ENCODE measurements at places on chromosomes 11 and 22.

- no peak for DNase-seq
Measured at GRCh38 chr11:3616721-3617460, 24.9 kb downstream of the ART5 start.

DNA sequence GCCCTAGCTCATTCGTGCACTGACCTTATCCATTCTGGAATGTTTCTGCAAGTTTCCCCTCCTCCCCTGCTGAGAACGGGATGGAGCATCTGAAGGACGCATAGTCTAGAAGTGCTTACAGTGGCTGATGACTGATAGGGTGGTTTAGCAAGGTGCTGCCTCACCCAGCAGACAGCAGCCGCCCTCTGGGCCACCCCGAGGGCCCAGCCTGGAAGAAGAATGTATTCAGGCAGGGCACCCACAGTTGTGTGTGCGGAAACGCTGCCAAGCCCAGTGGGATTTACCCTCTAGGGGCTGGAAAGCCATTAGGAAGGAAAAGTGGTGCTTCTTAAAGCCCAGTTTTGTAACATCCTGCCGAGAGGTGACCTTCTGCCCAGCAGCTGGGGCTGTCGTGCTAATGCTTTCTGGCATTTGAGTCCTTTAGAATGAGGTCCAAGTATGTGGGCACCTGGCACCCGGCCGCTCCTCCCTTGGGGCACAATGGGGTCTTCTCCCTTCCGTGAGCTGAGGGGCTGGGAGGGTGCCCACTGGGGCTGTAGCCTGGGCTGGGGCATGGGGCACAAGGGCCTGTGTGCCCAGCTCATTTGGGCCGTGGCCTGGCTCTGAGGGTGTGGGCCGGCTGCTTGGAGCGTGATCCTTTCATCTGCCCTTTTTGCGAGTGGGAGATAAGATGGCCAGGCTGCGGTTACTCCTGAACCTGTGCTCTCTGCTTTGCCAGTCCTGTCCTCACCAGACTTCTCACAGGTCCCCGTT is 14.4 kb downstream of the FBLN1 start:
- no peak for DNase-seq

- DNase-seq, result no peak
Measured at GRCh38 chr11:60927600-60927999, 3.3 kb downstream of the TMEM132A start.

DNA sequence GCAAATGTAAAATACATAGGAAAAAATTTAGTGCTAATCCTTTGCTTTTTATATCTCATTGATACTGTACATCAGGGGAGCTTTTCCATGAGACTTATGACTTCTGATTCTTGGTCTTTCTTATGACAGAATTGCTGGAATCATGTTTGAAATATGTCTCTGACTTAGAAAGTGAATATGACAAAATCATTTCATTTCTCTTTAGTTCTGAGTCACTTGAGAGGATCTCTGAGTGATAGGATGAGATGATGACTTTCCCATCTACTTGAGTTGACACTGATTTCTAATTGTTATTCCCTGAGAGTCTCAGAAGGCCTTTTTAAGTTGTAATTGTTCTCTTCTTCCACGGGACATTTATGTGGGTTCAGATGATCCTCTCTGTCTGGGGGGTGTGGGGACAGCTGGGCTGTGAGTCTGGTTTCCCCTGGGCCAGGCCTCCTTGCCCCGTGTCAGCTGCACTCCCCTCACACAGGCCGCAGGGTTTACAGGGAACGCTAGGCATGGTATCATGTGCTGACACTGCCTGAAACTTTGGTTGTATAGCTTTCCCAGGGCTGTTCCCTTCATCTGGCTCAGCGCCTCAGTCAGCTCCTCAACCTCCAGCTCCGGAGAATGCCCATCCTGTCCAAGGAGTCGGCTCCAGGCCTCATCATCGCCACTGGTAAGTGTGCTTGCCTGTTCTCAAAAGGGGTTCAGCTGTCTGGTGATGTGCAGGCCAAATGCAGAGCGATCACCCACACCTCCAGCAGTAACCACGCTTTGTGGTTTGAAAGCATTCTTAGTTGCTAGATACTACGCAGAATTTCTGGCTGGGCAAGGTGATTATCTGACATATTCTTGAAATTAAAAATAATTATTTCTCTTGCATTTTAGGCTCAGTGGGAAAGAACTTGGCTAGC is 69.5 kb upstream of the SORL1-AS1 start:
- no peak for DNase-seq

GRCh38 chr11:75440960-75441803 is 8.2 kb upstream of the KLHL35 start:
- no peak for DNase-seq

GRCh38 chr11:3626250-3626960 is 15.4 kb downstream of the ART5 start:
- DNase-seq, result no peak

- no peak for DNase-seq
Measured at GRCh38 chr11:62567018-62567633, 6.6 kb downstream of the EEF1G start.

DNA sequence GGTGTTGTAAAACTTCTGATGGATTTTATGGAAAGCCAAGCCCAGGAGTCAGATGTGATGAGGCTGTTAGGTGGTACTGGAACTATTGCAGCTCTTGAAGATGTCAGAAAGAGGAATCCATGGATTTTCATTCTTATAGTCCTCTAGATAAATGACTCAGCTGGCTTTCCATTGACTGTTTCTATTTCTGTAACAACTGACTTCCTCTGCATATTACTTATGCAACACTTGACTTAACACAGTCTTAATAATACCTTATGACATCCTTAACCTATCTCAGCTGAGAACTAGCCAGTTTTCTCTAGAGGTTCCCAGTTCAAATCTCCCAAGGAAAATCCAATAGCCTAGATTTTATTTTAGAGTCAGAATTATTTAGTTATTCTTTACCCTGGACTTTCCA is 263.8 kb downstream of the LUZP2 start:
- DNase-seq, result no peak

DNA sequence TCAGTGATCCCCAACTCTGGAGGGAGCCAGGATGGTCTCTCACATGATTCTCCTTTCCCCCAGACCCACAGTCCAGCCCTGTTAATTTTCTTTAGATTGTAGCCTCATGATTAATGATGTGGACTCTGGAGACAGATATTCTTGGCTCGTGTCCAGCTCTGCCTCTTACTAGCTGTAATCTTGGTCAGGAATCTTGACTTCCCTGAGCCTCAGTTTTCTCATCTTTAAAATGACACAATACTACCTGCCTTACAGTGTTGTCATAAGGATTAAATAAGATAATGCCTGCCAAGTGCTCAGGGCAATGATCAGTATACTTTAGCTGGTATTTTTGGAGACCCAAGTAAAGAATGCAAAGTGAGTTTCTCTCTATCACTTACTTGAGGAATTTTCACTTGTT is 60.0 kb downstream of the SPECC1L start:
- no peak for DNase-seq

GRCh38 chr11:6067502-6067901 is 36.9 kb upstream of the OR56A1 start:
- DNase-seq, result no peak

- DNase-seq, result no peak
Measured at GRCh38 chr11:115939104-115939730, 435.0 kb upstream of the CADM1 start.

GRCh38 chr22:31567702-31568101 is 71.4 kb downstream of the SFI1 start:
- no peak for DNase-seq

- DNase-seq, result no peak
Measured at GRCh38 chr11:13851691-13852090, 110.8 kb upstream of the SPON1 start.

GRCh38 chr11:96267496-96268032 is 75.4 kb downstream of the MAML2 start:
- peak; percentile 35 for DNase-seq

DNA sequence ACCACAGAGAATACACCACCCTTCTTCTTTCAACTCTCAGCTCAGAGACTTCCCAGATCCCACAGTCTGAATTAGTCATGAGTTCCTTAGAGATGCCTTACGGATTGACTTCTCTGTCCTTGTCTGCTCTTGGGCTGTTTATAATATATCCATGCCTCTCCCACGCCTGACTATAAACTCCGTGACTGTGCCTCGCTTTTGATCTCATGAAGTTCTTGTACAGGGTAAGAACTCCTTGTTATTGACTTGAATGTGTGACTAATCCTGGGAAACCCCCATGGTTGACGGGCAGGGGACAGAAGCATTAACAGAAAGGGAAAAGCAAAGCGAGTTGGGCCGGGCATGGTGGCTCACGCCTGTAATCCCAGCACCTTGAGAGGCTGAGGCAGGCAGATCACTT is 62.4 kb upstream of the POU2AF1 start:
- DNase-seq, result no peak

- DNase-seq, result no peak
Measured at GRCh38 chr11:12813371-12814225, 139.4 kb downstream of the TEAD1 start.

DNA sequence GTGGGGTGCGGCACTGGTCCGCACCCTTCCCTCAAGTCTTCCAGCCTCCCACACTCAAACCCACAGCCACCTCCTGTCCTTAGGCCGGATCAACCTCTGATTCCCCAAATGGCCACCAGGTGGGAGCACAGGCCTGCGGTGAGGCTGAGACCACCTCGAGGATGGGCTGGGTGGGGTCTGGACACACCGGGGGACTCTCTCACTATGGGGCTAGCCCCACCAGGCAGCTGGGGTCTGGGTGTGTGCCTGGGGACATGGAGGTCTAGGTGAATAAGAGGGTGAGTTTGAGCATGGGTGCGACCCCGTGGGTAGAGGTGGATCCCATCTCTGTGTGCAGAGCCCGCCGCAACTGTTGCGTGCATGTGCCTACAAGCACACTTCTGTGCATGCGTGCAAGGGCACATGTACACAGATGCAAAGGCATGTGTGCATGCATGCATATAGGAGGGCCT is 32.6 kb downstream of the MYO18B start:
- DNase-seq, result no peak

DNA sequence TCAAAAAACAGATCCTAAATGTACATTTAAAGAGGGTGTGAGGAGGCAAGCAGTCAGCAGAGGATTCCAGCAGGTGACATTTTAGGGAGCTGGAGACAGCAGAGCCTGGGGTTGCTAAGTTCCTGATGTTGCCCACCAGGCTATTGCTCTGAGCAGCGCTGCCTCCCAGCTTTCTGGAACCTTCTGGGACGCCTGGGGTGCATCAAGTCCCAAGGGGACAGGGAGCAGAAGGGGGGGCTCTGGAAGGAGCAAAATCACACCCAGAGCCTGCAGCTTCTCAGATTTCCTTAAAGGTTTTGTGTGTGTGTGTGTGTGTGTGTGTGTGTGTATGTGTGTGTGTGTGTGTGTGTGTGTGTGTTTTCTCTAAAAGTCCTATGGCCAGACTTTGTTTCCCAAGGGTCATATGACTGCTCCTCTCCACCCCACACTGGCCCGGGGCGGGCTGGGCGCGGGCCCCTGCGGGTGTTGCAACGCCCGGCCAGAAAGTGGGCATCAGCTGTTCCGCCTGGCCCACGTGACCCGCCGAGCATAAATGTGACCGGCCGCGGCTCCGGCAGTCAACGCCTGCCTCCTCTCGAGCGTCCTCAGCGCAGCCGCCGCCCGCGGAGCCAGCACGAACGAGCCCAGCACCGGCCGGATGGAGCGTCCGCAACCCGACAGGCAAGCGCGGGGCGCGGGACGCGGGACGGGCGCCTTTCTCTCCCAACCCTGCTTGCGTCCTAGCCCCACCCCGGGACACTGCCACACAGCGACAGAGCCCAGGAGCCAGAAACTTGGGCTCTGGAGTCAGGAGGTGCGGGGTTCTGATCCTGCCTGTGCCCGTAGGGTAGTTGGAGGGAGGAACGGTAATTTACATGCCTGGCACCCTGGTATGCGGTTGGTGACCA is at the start of gene HMOX1:
Gene HMOX1 (plus strand): TSS at position 560 of the 887 bp plus-strand sequence. CDS start 78 bp downstream, at position 638.
- DNase-seq, result peak; percentile 69

GRCh38 chr11:128618603-128619002 is 31.2 kb upstream of the ETS1 start:
- no peak for DNase-seq

DNA sequence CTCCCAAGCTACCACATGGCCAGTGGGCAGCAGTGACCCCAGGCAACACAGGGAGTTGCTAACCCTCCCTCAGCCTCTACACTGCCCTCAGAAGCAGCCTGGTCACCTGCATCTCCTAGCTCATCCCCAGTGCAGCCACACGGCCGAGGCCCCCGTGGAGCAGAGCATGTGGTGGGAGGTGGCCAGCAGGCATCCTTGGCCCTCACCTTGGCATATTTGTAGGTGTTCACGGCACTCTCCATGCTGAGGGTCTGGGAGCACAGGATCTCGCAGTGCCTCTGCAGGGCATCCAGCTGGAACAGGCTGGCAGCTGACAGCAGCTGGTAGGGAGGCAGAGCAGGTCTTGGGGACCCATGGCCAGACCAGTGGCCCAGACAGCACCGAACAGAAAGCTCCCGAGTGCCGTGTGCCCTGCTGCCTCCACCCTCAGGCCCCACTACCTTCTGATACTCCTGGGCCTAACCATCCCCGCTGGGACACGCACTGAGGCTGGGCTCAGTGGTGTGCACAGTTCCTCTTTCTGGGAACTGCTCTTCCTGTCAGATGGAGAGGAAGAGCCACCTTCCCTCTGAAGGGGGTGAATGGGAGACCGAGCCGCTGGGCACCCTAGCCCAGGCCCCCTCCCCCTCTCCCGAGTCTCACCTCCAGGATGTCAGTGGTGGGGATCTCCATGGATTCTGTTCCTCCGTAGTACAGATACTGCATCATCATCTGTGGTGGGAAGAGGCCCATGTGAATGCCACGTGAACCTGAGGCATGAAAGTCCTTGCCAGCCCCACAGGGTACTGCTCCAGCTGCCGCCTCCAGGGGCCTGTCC is 48.8 kb downstream of the NAT10 start:
- peak; percentile 56 for DNase-seq

- DNase-seq, result no peak
Measured at GRCh38 chr11:115338476-115338875, 165.7 kb downstream of the CADM1 start.
